SHP77 treated with DMSO at 0.1 percent for 48 hours (cell line): ENCODE measurements at places on chromosomes 4 and X.

DNA sequence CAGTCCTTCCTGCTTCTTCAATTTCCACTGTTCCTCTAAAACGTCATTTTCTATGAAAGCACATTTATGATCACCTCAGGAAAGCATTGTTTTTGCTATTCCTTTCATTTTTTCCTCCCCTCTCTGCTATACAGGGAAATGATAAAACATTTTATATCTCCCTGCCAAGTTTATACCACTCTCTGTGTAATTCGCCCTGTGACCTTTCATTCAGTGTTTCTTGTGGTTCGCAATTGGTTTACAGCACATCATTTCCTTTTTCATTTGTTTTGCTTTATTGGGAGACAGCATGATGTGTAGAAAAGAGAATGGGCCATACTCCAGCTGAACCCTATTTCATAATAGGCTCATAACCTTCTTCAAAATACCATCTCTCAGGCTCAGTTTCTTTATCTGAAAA is 99.9 kb upstream of the RAPGEF2 start:
- DNase-seq = no peak

DNA sequence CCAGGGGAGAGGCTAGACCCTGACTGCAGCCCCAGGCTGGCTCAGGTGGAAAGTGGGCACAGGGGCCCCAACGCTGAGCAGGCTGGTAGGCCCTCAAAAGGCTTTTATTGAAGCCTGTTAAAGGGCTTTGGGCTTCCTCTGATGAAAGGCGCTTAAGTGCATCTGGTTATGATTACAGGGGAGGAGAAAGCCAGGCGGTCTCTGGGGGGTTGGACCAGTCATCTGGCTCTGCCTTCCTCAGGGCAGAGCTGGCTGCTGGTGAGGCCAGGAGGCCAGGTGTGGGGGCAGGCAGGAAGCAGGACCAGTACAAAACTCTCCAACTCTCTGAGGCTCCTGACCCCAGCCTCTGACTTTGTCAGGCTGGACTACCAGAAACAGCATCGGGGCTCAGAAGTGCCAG is 68.8 kb upstream of the BCOR start:
- DNase-seq = no peak

- no peak for DNase-seq
These were observed 478.4 kb downstream of the BCOR start for GRCh38 chrX:39619182-39620009.

DNA sequence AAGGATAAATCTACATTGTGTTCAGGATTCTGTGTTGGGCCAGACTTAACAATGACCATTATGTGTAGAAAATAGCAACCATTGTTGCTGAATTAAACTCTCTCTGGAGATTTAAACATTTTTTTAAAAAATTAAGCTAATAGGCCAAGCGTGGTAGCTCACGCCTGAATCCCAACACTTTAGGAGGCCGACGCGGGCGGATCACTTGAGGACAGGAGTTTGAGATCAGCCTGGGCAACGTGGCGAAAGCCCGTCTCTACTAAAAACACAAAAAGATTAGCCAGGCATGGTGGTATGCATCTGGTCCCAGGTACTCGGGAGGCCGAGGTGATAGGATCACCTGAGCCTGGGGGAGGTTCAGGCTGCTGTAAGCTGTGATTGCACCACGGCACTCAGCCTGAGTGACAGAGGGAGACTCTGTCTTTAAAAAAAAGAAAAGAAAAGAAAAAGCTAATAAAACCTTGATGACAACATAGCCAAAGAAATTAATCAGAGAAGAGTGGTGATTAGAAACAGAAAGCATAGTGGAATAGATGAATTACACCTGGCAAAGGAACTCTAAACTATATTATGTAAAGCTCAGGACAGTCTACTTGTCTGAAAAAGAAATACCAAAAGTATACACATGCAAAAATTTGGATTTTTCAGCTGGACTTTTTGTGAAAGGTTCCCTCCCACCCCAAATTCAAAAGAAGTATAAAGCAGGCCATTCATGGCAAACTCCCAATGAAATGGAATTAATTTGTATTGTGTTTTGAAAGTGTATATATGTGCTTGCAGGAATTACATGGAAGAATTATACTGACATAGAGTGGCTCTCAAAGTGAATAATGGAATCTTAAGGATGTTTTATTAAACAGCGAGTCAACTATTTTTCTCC is 21.9 kb downstream of the PLS3 start:
- DNase-seq = no peak

- DNase-seq = no peak
These were observed 578.6 kb downstream of the SPOCK3 start for GRCh38 chr4:166655705-166656104.

DNA sequence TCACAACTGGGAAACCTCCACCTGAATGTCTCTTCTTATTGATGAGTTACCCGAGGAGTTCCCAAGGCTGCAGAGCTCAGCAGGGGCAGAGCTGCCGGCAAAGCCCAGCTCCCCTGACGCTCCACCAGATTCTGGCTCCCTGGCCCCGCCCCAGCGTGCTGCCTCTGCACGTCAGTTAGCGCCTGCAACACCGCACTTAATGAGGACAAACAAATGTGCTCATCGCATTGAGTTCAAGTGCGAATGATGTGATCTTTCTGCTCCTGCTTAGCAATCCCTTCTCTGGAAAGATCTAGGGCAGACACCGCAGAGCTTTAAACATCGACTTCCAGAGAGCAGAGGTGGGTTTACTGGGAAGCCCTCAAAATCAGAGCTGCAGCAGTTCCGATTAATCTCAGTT is 55.5 kb upstream of the FBXW7 start:
- DNase-seq = peak; percentile 44

GRCh38 chr4:13347517-13348125 is 136.5 kb downstream of the RAB28 start:
- DNase-seq = no peak

DNA sequence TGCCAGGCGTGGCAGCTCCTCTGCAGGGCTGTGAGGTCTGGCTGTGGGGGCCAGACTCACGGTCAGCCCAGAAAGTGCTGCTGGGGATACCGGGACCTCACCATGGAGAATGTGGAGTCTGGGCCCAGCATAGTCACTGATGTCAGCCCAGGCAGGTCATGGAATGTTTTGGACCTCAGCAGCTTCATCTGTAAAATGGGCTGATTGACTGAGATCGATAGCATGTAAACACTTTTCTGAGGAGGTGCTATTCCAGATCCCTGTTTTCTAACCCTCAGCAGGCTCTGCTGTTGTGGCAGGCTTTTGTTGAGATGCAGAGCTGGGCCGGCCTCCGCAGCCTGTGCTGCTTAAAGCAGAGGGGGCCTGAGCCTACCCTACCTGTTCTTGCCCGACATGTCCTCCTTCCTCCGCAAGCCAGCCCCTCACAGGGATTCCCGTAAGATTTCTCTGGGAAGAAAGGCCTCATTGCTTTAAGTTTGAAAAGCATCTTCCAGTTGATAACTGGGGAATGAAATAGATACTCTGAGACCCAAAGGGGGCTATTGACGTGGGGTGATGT is 38.3 kb upstream of the HGFAC start:
- no peak for DNase-seq

- DNase-seq = no peak
These were observed 66.6 kb downstream of the ATRX start for GRCh38 chrX:77719388-77719787.

DNA sequence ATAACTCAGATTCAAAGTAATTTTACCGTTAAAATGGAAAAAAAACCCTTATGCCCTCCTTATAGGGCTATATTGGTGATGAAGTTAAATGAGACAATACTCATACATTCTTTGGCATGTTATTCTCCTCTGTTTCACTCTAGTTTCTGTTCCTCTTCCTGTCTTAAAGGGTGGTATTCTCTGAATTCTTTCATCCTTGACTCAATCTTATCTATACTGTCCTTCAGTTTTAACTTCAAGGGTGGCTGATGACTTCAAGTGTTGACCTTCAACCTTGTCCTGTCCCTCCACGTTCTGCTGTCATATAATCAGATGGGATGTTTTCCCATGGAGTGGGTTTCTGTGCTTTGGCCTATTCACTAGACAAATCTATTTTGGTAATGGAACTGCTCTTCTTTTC is 44.0 kb downstream of the ZNF518B start:
- DNase-seq = no peak

GRCh38 chrX:24266996-24267395 is 46.9 kb downstream of the SUPT20HL2 start:
- no peak for DNase-seq

DNA sequence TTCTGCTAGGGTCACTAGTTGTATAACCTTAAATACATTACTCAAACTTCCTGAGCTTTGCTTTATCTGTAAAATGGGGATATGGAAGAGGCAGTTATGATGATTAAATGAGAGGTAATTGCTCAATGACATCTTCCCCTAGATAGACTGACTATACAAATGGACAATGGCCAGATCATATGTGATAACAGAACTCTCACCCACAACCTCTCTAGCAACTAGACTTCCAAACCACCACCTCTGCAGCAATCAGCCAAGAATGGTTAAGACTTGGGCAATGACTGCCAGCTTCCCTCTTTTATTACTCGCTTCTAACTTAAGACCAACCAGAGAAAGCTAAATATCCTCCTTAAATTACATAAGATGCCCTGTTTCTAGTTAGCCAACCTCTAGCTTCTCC is 2.9 kb upstream of the SEPSECS start:
- no peak for DNase-seq

GRCh38 chr4:115972967-115973366 is 859.5 kb upstream of the NDST4 start:
- no peak for DNase-seq

DNA sequence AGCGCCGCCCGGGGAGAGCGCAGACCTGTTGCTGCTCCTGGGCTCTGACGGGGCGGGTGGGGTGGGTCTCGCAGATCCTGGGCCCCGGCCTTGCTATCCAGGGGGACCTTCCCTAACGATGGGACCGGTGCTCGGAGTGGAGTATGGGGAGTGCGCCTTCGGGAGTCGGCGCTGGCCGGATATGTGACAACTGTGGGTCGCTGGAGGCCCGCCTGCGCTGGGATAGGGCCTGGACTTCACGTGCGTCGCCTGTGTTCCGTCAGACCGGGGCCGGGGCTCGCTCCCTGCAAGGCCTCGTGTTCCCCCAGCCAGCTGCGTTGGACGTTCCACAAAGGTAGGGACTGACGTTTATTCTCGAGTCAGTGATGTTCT is 1.3 kb downstream of the TBL1X start:
- DNase-seq = no peak

GRCh38 chr4:122733787-122734120 is 1.2 kb downstream of the BBS12 start:
- no peak for DNase-seq

DNA sequence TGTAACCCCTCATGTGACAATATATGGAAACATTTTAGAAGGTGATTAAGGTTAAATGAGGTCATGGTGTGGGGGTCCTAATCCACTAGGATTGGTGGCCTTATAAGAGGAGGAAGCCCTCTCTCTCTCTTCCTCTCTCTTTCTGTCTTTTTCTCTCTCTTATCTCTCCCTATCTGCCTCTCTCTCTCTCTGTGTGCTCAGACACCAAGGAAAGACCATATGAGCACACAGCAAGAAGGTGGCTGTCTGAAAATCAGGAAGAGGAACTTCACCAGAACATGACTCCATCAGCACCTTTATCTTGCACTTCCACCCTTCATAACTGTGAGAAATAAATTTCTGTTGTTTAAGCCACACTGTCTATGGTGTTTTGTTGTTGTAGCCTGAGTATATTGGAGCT is 1472.2 kb downstream of the PCDH7 start:
- DNase-seq = no peak

- no peak for DNase-seq
These were observed 156.3 kb downstream of the BCOR start for GRCh38 chrX:39941332-39941920.

GRCh38 chrX:32599156-32599555 is 612.2 kb downstream of the DMD start:
- DNase-seq = no peak

- DNase-seq = no peak
These were observed 37.5 kb downstream of the BEX3 start for GRCh38 chrX:103413705-103414387.

DNA sequence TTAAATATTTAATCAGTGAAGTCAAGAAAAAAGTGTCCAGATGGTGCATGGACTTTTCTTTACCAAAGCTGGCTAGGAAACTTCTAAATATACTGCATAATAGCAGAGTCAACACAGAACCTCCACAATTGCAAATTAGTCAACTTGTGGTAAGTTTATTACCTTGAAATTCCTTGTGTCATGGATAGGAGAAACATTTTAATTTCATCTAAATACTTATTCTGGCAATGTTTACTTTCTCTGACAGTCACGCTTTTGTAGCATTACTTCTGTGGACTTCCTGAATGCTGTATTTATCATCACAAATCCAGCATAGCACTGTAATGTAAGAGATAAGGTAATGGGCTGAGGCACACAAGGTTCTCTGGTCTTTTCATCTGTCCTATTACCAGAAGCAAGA is 2266.1 kb downstream of the PCDH7 start:
- DNase-seq = no peak

DNA sequence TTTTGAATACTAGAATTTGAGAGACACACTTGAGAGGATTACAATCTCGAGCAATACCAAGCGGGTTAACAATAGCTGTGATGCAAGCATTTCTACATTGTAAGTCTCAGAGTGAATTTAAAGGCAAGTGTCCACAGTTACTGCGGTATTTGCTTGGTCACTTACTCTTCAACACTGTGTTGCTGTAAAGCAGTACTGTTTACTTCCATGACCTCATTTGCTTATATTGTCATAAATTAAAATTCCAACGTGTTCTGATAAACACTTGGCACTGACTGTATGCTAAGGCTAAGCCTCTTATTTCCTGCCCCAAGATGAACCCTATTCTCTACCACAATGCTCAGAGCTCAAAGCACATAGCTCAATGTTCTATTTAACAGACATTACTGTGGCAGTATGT is 11.1 kb downstream of the EXOC1L start:
- no peak for DNase-seq

DNA sequence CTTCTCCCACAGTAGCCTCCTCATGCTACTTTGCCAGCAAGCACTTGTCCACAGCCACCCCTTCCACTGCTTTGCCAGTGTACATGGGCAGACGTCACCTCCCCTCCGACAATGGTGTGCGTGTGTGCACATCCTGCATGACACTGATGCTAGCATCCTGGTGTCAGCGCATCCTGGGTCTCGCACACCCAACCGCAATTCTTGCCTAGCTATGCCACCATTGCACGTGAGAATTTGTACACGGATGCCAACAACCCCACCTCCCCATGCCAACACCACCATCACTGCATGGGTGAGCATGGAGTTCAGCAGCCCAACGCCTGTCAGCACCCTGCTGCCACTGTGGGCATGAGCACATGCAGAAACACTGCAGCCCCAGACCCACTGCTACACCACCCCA is 550.0 kb downstream of the STPG2 start:
- DNase-seq = no peak

- DNase-seq = peak; percentile 13
These were observed 18.3 kb upstream of the CXCR3 start for GRCh38 chrX:71636438-71637252.

- no peak for DNase-seq
These were observed 29.2 kb upstream of the MXD4 start for GRCh38 chr4:2290974-2291704.

GRCh38 chrX:2828959-2829411 is 255 bp downstream of the GYG2 start:
- no peak for DNase-seq

- no peak for DNase-seq
These were observed 325.7 kb downstream of the PCDH7 start for GRCh38 chr4:31045724-31046318.

- DNase-seq = no peak
These were observed 130.6 kb downstream of the FBXO8 start for GRCh38 chr4:174152717-174153466.
